Left colon (tissue), 2 donors: ENCODE measurements at places on chromosomes 6 and 20. TPM values are rescaled to one million over a fixed set of nuclear protein-coding genes. Genes with fewer than 3 reads are reported as not detected.

PNLDC1 gene
- total RNA-seq, result not detected

TUBB1 gene
- total RNA-seq, result not detected

VSTM2L gene
- total RNA-seq, result 1.1 TPM

SRMS gene
- total RNA-seq, result 2.4 TPM

PBOV1 gene
- total RNA-seq, result not detected

PLCB4 gene
- 58.2 TPM for total RNA-seq

SMOC2 gene
- 14.4 TPM for total RNA-seq

SLC2A10 gene
- 29.1 TPM for total RNA-seq

VWA7 gene
- total RNA-seq, result 11.8 TPM

RUNX2 gene
- 3.5 TPM for total RNA-seq

WFDC2 gene
- 108 TPM for total RNA-seq

MOXD1 gene
- total RNA-seq, result 4.2 TPM

BPIFB4 gene
- total RNA-seq, result not detected

MYMX gene
- total RNA-seq, result not detected

MEI4 gene
- total RNA-seq, result not detected
